ENCODE measurements at places on chromosomes 1 and 21. TPM values are rescaled to one million over a fixed set of nuclear protein-coding genes. Genes with fewer than 3 reads are reported as not detected.

GRCh38 chr1:180524915-180525714, 22.7 kb upstream of the ACBD6 start:
- no peak overlapping the region for H3K27ac ChIP-seq
- H3K27me3 ChIP-seq = no peaks in the 10 kb centered on the region
- DNase-seq = no peak

GRCh38 chr1:9019896-9020295, 6.3 kb downstream of the SLC2A7 start:
- no peaks in the 10 kb centered on the region for H3K4me1 ChIP-seq
- no peak for DNase-seq
- H3K27me3 ChIP-seq = no peaks in the 10 kb centered on the region
- no peak overlapping the region for H3K4me3 ChIP-seq
- no peak overlapping the region for H3K27ac ChIP-seq

DNA sequence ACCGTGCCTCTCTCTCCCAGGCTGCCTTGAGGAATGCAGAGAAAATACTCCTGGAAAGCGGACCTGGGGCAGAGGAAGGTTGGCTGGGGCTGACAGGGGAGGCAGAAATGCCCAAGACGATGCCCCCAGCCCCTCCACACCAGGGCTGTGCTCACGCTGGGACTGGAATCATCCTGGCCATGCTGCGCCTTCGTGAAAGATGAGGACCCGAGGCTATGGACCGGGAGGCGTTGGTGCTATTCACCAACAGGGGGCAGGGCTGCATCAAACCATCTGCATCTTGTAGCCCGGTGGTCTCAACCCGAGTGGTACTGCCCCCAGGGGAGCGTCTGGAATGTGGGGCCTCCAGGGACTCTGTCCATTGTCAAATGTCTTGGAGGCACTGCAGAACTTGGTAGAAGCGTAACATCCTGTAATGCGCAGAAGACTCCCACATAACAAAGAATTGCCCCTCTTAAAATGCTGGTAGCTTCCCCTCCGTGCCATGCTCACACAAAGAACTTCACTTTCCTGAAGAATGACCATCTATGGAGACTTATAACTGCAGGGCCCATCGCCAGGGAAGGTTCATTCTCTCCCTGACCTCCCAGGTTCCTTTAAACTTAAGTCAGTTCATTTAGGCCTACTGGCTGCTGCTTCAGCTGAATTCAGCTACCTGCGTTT, 251.2 kb downstream of the RRAGC start:
- no peak overlapping the region for H3K4me3 ChIP-seq
- no peaks in the 10 kb centered on the region for H3K36me3 ChIP-seq
- no peaks in the 10 kb centered on the region for H3K27me3 ChIP-seq
- H3K27ac ChIP-seq = no peak overlapping the region
- peak; percentile 43 for DNase-seq
- H3K4me1 ChIP-seq = peaks cover 6% of the 10 kb centered on the region

- H3K27ac ChIP-seq = no peak overlapping the region
- no peaks in the 10 kb centered on the region for H3K36me3 ChIP-seq
- no peaks in the 10 kb centered on the region for H3K4me1 ChIP-seq
- DNase-seq = no peak
- no peak overlapping the region for H3K4me3 ChIP-seq
Observed at GRCh38 chr21:31781737-31782136, 49.8 kb upstream of the SCAF4 start.

GRCh38 chr1:160206036-160206389, 829 bp downstream of the PEA15 start:
- H3K27me3 ChIP-seq = no peaks in the 10 kb centered on the region
- H3K4me1 ChIP-seq = peaks cover 47% of the 10 kb centered on the region
- peak overlapping the region; percentile 99 for H3K4me3 ChIP-seq

DNA sequence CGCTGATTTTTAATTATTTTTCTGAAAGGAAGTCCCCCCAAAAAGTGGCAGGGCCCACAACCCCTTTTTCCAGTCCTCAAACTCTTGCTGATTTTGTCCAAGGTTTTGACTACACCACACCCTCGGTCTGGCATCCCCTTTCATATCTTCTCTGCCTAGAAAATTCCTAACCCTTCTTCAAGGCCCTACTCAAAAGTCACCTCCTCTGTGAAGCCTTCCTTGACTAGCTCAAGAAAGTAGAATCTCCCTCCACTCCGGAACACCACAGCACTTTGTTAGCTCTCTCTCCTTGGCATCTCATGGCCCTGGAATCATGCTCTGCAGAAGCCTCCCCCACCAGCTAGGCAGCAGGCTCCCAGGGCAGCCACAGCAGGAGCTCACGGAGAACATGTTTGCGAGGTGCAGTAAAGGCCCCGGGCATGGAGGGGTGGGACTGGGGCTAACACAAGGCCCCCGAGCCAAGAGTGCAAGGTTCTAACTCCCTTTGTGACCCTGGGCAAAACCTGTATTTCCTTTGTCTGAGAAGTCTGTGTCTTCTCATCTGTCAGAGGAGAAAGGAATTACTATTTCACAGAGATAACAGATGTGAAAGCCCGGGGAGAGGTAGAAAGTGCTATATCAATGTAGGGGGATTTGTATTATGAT, 17.7 kb upstream of the S100A7 start:
- no peaks in the 10 kb centered on the region for H3K4me1 ChIP-seq
- no peak overlapping the region for H3K4me3 ChIP-seq
- no peaks in the 10 kb centered on the region for H3K36me3 ChIP-seq
- no peak overlapping the region for H3K27ac ChIP-seq
- H3K27me3 ChIP-seq = peaks cover 11% of the 10 kb centered on the region
- no peak for DNase-seq

DNA sequence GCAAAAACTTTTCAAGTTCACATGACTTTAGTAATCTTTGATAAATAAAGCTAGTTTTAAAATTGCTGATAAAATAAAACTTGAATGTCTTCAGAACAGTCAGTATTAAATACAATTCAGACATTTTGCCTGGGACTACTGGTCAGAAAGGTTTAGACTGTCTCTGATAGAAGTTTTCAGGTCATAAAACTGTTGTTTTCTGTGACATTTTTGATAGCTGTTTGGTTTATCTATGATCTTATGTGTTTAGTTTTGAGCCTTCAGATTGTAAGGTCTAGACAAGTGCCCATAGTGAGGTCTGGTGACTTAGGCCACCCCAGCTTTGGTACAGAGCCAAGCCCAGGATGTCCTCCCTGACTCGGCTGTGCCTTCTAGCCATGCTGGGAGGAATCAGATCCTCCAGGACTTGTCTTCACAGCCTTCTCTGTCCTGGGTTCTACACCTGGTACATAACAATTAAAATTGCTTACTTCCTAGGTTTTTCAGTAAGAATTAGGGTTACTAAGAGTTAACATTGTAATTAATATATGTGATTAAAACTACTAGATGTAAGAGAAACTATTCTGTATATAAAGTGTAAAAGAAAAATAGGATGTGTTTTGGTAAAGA, 15.1 kb upstream of the DNAH14 start:
- no peaks in the 10 kb centered on the region for H3K27me3 ChIP-seq
- peaks cover 11% of the 10 kb centered on the region for H3K4me1 ChIP-seq
- H3K36me3 ChIP-seq = no peaks in the 10 kb centered on the region
- H3K27ac ChIP-seq = no peak overlapping the region

DNA sequence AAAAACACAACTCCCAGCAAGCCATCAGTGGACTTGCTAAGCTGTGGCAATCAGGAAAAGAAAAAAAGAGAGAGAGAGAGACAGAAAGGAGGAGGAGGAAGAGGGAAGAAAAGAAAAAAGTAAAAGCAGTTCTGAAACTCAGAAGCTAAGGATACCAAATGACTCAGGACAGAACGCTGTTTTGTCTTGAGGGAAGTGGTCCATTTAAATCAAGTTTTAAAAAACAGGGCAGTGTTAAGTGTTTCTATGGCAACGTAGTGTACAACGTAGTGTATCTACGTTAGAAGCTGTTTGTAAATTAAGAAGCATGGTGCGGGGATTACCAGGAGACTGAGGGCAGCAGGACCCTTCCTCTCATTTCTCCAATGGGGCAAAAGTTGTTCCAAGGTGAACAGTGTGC, 5.8 kb downstream of the ADORA3 start:
- 0 out of 2 replicates have a peak, but pooled peaks cover 6% of the 10 kb centered on the region for H3K4me1 ChIP-seq
- H3K27ac ChIP-seq = no peak overlapping the region
- 0 out of 2 replicates have a peak, but pooled peaks cover 4% of the 10 kb centered on the region for H3K27me3 ChIP-seq
- H3K36me3 ChIP-seq = no peaks in the 10 kb centered on the region

DNA sequence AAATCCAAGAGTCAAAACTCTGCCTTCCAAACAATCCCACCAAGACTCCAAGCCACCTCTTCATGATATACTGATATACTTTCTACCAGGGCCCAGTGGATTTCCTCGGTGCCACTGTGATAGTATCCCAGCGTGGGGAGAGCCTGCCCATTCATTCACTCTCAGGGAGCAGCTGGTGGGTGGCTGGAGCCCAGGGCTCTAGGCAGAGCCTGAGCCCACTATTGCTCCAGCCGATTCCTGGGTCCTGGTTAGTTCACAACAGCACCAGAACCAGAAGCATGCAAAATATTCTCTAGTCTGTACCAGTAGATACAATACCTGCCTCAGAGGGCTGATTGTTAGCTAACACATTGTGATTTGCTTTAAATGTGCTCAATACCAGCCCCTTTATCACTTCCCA, 831 bp downstream of the CSRP1 start:
- peak overlapping the region; percentile 83 for H3K4me3 ChIP-seq
- no peak for DNase-seq
- peaks cover 75% of the 10 kb centered on the region for H3K4me1 ChIP-seq
- H3K36me3 ChIP-seq = peaks cover 43% of the 10 kb centered on the region
- H3K27ac ChIP-seq = peak overlapping the region; percentile 77
- H3K27me3 ChIP-seq = no peaks in the 10 kb centered on the region

GRCh38 chr1:93180723-93181613, at the start of gene CCDC18:
TSS of gene CCDC18 (plus strand) at chr1:93180724. CDS start at chr1:93183362, 2,638 bp downstream.
- peaks cover 11% of the 10 kb centered on the region for H3K36me3 ChIP-seq
- H3K4me1 ChIP-seq = peaks cover 18% of the 10 kb centered on the region
- H3K4me3 ChIP-seq = peak within 1 kb of the TSS; percentile 70
- peak within 1 kb of the TSS; percentile 95 for H3K27ac ChIP-seq
- no peak for DNase-seq

- no peak overlapping the region for H3K27ac ChIP-seq
- no peaks in the 10 kb centered on the region for H3K27me3 ChIP-seq
- H3K4me1 ChIP-seq = no peaks in the 10 kb centered on the region
- no peak for DNase-seq
- H3K36me3 ChIP-seq = no peaks in the 10 kb centered on the region
Observed at GRCh38 chr1:227417756-227418480, 99.6 kb upstream of the CDC42BPA start.

DNA sequence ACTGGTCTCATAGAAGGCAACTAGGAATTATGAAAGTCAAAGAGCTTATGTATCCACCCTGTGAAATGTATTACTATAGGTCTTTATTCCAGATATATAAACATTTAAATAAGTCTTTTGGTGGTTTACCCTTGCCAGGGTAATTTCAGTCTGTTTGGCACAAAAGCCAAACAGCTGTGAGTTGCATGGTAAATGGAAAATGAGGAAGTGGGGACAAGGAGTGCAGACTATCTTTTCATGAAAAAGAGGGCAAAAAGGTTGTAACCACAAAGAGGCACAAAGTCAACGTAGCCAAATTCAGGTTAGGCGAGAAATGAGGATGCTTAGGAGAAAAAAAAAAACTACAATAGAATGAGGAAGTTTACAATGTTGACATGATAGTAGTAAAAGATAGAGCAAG, 492.3 kb upstream of the PRMT6 start:
- no peaks in the 10 kb centered on the region for H3K36me3 ChIP-seq
- H3K4me1 ChIP-seq = no peaks in the 10 kb centered on the region
- no peak overlapping the region for H3K27ac ChIP-seq

- H3K27me3 ChIP-seq = no peaks in the 10 kb centered on the region
- H3K36me3 ChIP-seq = no peaks in the 10 kb centered on the region
- H3K4me1 ChIP-seq = peaks cover 19% of the 10 kb centered on the region
- DNase-seq = no peak
- no peak overlapping the region for H3K27ac ChIP-seq
Observed at GRCh38 chr1:203273869-203274602, 31.3 kb upstream of the BTG2 start.

CRYBG2 gene
- not detected for total RNA-seq

MAN1C1 gene
- total RNA-seq = not detected

RGS13 gene
- total RNA-seq = not detected

UTS2 gene
- total RNA-seq = not detected

USH2A gene
- not detected for total RNA-seq

All from SJSA1 (cell line).